ENCODE measurements at places on chromosomes 5 and 9.

DNA sequence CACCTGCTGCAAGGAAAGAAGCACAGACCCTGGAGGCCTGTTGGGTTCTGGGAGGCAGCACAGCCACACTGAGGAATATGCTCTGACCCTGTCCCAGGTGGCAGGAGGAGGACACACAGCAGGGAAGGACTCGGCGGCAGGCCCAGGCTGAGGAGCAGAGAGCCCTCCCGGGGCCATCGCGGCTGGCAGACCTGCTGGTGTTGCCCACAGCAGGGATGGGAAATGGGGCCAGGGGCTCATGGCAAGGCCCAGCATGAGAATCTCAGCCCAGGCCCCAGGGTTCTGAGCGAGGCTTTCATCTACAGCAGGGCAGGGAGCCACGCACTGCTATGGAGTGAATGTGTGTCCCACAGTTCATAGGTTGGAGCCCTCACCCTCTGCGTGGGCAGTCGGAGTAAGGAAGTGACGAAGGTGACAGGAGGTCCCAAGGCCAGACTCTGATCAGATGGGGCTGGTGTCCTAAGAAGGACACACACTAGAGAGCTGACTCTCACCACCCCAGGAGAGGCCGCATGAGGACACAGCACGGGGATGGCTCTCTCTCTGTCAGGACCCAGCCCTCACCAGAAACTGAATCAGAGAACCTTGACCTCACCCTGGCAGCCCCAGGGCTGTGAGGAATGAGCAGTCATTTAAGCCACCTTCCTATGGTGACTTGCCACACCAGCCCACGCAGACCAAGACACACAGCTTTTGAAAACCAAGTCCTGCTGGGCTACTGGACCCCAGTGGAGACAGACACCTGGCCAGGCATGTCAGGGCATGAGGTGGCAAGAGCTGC is 10.3 kb upstream of the GPSM1 start:
- DNase-seq = no peak

DNA sequence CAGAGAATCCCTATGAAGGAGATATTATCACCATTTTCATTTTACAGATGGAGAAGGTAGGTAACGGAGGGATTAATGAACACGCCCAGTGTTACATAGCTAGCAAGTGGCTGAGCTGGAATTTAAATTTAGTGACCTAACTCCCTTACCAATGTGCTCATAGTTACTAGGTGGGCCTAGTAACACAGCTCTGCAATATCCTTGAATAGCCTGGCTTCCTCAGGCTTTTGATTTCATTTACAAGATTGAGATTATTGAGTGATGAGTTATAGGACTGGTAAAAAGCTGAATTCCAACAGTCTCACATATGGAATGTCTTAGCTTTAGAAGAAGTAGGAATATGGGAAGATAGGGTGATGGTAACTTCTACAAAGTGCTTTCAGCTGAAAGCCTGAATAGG is 336.3 kb upstream of the KIF2A start:
- no peak for DNase-seq

DNA sequence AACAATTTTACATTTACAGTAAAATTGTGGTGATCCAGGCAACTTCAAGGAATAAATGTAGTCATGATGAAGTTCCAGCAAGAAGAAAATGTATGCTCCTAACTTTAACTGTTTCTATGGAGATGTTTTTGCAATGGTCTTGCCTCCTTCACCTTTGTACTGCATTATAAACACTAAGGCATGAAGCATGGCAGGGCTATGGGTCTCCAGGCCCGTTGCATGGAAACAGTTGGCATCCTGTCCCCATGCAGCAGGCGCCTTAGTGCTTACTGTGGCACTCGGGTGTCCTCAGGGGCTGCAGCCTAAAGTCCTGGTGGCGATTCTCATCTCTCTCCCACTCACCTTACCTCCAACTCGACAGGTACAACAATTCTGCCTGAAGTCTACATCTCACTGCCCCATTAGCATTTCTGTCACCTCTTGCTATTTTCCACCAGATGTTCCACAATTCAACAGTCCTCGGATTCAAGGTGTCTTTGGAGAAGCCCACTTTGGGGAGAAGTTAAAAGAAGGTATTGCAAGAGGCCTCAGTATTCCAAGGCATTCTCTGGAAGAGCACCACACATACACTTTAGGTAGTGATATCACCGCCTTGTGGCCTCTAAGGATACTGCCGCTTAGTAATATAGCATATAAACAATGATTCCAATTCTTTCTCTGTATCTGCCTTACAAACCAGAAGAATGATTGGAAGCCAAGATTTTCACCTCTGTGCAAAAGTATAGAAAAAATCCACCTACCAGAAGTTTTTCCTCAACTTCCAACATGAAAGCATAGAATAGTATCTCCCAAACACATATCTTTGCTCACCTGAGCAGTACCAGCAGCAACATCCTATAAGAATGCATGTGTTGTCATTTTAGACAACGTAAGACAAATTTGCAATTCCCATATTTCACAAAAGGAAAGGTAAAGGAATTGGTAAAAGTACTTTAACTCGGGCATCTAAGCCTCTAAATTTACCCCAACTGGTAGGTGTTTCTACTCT is 5.1 kb downstream of the LIFR start:
- no peak for DNase-seq

DNA sequence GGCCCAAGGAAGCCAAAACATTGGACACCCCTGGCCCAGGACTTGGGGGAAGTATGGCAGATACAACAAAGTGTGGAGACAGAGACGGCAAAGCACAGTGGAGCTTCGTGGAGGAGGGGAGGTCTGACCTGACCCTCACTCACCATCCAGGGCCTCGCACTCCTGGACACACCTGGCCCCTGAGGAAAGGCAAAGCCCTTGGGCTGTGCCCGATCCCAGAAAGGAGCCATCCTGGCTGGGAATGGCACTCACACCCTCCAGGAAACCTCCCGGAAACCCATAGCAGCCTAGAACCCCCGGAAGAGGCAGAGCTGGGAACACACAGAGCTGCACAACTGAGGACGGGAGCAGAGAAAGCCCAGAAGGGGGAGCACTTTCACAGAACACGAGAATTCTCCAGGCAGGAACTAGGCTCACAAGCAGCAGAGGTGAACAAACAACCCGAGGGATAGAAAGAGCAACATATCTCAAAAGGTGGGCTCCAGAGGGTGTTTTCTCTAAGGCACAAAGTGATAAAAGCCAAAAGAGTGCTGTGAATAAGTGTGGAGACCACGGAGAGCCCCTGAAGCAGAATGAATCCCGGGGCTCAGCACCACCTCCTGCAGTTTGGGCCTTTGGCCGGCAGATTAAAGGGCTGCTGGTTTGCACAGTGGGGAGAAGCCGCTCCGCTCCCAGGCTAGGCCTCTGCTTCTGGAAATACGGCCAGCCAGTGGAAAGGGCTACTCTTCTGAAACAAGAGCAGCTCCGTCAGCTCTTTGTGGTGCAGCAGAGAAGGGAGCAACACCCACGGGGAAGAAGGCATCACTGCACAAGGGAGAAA is 108.2 kb downstream of the UBE2R2 start:
- DNase-seq = no peak

GRCh38 chr5:125829349-125829748 is 593.9 kb upstream of the GRAMD2B start:
- DNase-seq = no peak

DNA sequence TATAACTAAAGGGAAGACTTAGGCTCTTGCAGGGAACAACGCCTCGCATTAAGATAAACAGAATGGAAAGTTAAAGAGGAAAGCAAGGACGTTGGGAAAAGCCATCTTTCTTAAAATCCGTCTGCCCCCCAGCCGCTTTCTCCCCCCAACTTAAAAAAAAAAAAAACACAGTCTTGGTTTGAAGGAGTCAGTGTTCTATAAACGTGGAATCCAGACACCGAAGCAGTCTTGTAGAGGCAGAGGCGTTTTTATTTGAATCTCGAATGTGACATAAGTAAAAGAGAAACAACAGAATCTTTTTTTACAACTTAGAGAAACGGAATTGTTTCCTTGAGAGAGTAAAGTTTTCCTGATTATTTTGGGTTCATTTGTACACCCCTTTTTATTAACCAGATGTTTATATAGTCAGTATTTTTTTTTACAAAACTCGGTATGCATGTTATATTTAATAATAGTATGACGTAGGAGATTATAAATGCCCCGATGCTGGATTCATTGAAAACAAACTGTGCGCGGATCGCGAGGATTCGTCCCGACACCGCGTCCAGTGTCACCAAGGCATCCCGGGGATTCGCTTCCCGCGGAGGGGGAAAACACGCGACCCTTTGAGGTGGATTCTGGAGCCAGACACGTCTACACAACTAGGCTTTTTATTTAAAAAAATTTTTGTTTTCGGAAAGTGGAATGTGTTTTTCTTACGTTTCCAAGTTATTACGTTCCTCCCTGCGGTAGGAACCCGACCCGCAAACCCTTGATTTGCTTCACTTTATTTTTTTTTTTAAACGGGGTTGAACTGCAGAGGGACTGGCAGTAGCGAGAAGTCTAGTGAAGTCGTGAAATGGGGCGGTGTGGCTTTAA is 6.7 kb downstream of the PTCH1 start:
- DNase-seq = no peak

DNA sequence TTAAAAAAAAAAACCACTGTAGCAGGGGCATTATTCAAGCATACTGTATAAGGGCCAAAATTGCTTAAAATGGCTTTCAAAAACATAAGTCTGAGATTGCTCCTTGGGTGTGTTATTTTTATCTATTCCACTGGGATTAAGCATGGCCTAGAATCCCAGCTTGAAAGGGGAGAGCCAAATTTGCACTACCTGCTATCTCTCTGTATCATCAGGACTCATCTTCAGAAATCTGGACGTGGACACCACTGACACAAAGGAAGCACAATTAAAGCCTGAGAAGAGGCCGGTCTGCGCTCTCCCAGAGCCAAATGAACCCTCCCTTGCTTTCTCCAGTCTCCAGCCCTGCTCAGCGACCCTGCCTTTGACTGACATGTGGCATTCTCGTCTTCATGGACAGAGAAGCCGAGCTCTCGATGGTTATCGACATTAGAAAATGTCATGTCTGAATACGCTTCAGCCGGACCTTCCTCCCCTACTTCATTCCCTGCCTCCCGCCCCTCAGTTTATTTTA is 151.3 kb downstream of the EBF1 start:
- no peak for DNase-seq

DNA sequence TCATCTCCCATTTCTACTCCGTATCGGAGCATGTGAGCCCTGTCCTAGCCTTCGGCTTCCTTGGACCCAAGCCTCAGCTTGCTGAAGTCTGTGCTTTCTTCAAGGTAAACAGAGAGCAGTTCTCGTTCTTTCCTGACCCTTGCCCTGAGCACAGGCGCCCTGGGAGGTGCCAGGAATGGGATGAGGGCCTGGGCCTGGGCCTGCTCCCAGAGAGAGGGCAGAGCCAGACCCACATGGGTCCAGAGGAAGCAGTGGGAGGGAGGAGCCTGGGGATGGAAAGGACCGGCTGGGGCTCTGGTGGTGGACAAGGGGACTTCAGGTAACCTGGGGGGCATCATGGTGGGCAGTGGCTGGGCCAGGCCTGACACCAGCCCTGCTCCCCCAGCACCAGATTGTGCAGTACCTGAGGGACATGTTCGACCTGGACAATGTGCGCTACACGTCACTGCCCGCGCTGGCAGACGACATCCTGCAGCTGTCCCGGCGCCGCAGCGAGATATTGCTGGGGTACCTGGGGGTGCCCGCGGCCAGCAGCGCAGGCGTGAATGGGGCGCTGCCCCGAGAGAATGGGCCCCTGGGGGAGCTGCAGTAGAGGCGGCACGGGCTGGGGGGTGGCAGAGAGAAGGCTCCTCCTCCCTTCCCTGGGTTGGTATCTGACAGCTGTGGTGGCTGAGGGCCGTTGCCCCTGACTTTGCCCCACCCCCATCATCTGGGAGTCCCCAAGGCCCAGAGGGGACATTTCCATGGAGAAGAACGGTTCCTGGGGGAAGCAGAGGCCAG is 10.9 kb upstream of the DOLPP1 start:
- DNase-seq = no peak

DNA sequence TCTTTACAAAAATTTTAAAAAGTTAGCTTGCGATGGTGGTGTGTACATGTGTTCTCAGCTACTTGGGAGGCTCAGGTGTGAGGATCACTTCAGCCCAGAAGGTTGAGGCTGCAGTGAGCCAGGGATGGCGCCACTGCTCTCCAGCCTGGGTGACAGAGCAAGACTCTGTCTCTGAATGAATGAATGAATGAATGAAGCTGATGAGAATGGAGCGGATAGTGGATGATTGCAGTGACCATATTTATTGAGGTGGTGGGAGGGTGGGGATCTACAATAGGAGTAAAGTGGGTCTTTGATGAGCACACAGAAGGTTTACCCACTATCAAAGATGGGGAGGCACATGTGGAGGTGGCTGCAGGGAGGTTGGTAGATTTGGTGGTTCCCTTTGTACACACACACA is 120.2 kb downstream of the AOPEP start:
- DNase-seq = no peak

DNA sequence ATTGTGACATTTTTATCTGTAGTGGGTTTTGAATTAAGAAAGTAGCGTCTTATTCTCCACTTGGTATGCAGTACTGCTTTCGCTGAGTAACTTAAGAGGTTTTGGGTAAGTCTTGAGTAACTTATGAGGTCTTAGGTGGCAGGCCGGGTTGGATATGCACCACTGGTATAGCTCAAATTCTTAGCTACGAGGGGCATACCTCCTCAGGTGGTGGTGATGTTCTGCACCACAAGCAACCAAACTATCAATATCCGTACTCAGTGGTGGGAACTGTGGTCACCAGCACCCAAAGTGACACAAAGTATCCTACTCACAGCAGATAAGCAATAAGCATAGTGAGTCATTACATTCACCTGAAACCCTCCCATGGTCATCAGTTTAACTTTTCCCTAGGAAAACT is 13.7 kb downstream of the SMC2 start:
- no peak for DNase-seq

GRCh38 chr5:32536246-32536645 is 49.1 kb upstream of the SUB1 start:
- DNase-seq = no peak

DNA sequence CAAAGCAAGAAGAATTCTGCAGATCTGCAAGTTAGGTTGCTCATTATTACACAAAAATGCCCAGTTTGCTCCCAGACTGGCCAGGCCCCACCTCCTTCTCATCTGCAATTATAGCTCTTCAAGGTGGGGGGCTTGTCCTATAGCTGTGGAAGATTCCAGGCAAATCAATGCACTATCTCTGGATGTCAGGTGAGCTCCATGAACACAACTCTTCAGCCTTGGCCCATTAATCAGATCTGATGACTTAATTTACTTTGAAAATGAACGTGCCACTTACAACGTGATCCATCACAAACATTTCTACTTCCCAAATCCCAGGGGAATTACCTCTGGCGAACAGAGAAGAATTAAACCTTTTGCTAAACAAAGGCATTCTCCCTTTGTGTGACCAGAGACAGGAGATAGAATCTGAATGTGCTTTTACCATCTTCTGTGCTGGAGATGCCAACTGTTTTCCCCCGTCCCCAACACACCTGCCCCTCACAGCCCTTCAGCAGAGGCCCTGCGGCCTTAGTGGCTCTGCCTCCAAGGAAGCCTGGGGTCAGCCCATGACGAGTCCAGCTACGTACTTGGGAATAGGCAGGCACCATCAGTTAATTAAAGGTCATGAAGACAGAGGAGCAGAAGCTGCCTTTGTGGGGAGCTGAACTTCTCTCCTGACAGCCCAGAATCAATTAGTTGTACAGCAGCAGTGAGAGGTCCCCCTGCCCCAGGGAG is 60.5 kb downstream of the SNX18 start:
- DNase-seq = no peak

GRCh38 chr5:128378196-128378595 is 159.8 kb downstream of the FBN2 start:
- no peak for DNase-seq

- DNase-seq = no peak
These were observed 10.1 kb downstream of the KCNV2 start for GRCh38 chr9:2727374-2727773.

GRCh38 chr9:114652776-114653555 is 4.6 kb downstream of the TEX53 start:
- no peak for DNase-seq
